ENCODE measurements at places on chromosomes 7 and 10.

DNA sequence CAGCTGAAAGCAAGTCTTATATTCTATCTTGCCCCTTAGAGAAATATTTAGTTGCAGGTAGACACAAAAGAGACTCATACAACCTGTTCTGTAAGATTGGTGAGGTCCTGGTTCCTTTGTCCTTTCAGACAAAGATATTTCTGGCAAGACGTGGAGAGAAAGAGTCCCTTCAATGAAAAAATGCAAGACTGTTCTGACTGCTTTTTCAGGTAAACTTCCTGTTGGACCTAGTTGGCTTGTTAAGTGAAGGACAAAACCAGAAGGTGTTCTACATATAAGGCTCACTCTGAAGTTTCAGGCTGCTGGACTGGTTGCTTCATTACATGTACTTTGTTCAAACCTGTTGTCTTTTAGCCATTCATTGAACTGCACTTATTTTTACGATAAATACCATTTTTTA is 119.0 kb upstream of the PTPRZ1 start:
- no peak for DNase-seq

DNA sequence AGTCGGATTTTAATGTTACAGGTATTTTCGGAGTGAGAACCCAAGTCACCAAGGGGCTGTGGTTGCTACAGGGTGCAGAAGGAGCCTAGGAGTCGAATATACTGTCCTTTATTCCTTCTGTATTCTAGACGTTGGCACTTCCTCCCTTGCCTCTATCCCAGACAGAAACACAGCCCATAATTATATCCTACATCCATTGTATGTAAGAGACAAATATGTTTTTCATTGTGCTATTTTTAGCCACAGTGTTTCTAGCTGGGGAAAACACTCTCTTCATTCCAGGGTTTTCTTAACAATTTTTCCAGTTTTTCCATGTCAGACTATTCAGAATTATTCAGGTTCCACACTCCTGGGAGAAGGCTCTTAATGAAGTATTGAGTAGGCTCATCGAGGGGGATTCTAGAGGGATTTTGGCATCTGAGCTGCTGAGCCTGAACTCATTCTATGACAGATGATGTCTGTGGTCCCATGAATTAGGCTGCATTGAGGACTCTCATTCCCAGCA is 32.6 kb downstream of the KIAA1217 start:
- DNase-seq: no peak

GRCh38 chr7:38187794-38188440 is 9.9 kb downstream of the STARD3NL start:
- no peak for DNase-seq

DNA sequence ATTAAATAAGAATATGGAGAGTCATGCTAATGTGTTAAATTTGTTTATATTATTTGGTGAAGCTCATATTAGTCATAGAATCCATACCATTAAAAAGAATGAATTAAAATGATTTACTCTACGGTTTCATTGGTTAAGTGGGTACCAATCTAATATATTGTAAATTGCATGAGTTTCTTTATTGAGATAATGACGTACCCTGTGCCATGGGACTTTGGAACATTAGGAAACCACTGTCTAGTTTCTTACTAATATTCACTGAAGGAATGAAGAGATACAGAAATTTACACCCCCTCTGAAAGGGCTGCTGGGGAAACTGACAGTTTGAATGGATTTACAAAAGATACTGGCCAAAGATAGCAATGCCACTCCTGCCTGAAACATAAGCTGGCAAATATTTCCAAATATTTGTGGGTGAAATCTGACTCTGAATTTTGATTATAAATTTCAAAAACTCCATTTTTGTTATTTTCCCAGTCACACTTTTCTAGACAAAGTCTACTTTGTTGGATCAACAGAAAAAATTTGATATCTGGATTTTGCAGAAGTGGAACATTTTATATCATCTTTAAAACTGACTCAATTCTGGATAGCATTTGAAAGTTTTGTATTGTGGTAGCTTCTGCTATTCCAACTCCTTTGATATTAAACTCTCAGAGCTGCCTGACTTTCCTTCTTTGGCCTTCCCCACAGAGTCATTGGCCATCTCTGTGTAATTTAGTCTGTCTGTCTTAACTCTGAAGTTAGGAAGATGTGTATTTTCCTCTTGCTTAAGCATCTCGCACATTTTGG is 22.3 kb downstream of the MDFIC start:
- DNase-seq: no peak

DNA sequence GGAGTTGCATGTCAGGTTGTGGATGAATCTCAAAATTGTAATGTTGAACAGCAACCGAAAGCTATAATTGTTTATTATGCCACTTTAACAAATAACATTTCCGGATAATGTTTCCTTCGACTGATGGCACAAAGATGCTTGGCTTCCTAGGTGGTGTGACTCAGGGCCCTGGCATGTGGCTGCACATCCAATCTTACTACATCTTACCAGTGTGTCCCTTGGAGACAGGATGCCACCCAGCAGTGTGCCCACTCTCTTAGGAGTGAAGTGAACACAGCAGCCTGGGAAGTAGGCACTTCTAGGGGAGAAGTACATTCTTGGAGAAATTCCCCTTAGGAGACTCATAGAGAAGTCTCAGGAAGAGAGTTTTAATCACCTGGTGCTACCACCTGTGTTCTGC is 33.0 kb upstream of the GPR26 start:
- no peak for DNase-seq
